ENCODE measurements at places on chromosomes 5 and 9.

DNA sequence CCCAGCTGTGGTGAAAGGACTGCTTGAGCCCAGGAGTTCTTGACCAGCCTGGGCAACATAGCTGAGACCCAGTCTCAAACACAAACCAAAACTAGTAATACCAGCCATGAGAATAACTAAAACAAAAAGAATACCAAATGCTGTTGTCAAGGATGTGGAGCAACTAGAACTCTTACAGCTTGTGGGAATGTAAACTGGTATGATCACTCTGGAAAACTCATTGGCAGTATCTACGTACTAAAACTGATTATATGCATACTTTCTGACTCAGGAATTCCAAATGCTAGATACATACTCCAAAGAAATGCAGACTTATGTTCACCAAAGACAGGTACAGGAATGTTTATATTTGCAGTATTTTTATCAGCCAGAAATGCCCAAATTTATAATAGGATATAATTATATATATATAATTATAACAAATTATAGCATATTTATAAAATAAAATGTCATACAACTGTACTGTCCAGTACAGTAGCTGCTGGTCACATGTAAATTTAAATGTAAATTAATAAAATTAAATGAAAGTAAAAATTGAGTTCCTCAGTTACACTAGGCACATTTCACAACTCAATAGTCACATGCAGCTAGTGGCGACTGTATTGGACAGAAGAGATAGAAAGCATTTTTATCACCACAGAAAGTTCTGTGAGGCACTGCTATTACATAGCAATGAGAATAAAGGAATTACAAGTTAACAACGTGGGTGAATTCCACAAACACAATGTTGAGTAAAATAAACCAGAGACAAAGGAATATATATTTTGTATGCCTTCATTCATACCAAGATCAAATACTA, 118.5 kb downstream of the GNAQ start:
- DNase-seq, result no peak

DNA sequence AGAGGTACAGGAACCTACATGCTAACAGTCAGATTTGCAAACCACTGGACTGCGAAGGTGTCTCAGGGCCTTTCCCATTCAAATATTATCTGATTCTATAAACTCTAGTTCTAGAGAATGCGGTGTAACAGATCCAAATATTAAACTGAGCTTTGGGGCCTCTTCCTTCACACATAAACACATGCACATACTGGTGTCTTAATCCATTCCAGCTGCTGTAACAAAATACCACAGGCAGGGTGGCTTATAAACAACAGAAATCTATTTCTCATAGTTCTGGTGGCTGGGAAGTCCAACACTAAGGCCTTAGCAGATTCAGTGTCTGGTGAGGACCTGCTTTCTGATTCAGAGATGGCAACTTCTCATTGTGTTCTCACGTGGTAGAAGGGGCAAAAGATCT, 30.2 kb downstream of the RETREG1 start:
- DNase-seq, result no peak

DNA sequence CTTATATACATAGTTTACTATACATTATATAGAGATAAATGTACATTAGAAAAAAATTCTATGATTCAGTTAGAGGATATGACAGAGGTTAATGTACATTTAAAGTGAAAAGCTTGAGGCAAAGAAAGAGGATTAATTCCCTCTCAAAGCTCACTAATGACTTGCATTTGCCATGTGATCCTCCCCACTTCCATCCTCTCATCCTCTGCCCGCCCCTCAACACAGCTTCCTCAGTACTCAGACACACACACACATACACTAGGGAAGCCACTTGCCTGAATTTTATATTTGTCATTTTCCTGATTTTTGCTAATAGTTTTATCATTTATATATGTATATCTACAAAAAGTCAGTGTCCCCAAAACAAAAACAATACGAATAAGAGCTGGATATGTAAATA, 764.5 kb downstream of the EFNA5 start:
- DNase-seq, result no peak

GRCh38 chr9:109476642-109477257, 21.4 kb downstream of the PTPN3 start:
- DNase-seq, result no peak

DNA sequence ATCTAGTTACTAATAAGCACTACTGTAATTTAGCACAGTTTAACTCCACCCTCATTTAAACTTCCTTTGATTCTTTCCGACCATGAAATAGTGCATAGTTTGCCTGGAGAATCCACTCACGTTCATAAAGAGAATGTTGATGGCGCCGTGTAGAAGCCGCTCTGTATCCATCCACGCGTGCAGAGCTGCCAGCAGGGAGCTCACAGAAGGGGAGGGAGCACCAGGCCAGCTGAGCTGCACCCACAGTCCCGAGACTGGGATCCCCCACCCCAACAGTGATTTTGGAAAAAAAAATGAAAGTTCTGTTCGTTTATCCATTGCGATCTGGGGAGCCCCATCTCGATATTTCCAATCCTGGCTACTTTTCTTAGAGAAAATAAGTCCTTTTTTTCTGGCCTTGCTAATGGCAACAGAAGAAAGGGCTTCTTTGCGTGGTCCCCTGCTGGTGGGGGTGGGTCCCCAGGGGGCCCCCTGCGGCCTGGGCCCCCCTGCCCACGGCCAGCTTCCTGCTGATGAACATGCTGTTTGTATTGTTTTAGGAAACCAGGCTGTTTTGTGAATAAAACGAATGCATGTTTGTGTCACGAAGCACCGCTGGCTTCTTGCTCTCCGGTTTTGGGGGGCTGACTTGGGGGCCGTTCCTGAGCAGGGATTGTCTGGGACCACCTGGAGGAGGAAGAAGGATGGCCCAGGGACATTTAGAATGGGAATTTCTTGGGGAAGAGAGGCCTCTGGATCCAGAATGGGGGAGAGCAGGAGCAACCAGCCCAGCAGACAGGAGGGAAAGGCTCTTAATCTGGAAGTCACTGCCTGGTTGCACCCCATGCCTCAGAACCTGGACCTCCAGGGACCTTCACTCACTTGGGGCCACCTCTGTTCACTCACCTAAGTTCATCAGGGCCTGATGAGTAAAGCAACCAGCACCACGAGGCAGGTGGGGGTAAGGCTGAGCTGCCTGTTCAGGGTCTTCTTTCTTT, 35.4 kb downstream of the CXXC5 start:
- no peak for DNase-seq

All from activated CD4-positive, alpha-beta T cell treated with anti-CD3 and anti-CD28 coated beads, Interleukin-2, amount 50 U/mL, for 24 hours (primary cell).